ENCODE measurements at places on chromosomes 4 and X. TPM values are rescaled to one million over a fixed set of nuclear protein-coding genes. Genes with fewer than 3 reads are reported as not detected.

Gene SSX3
- not detected for polyA plus RNA-seq

Gene DUSP21
- not detected for polyA plus RNA-seq

GRCh38 chr4:41537292-41537890 is 566 bp upstream of the LIMCH1 start:
- DNase-seq = no peak

DNA sequence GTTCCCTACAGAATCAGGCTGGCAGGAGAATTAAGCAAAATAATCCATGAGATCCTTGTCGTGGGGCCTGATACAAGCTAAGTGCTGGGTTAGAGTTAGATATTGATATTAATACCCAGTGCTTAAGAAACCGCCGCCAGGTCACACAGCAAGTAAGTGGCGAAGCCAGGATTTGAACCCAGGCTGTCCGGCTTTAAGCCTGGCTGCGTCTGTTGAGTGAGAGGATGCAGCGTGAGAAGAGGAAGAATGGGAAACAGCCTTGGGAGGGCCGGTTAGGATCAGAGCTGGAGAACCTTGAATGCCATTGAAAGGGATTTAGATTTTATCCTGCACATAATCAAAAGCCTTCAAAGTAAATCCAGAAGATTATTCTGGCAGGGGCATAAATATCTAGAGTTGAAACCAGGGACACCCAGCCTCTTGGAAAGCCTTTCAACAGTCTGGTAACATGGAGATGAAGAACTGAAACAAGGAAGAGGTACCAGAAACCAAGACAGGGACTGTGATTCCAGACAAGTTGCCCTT is 64.8 kb upstream of the HELT start:
- no peak for DNase-seq

DNA sequence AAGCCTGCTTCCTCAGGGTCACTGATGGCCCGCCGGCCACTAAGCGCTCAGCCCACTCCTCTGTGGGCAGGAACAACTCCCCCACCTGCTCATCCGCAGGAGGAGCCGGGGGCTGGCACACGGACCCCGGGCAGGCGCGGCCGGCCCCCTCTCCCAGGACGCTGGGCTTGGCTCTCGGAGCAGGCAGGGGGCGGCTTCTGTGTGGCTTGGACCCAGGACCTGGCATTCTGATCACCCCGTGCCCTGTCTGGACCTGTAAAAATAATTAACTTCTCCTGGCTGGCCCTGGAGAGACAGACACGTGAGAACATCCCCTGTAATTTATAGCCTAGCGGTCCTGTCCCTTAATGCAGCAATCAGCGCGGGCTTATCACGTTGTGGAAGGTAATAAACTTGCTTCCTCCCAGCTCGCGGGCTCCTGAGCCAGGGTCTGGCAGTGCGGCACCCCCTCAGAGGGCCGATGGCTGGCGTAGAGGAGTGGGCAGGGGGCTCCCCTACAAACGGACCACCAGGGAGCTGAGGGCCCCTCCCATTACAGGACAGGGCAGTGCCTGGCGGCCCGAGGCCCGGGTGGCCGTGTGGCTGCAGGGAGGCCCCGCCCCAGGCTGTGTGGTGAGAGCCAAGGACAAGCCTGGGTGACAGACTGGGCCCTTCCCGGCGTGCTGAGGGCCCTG is 84.5 kb upstream of the NKX1-1 start:
- no peak for DNase-seq

All from A549 (cell line).